ENCODE measurements at places on chromosomes 16 and 17.
A peak's percentile ranks its signal among the peaks of the same experiment; 100 is the strongest.

GRCh38 chr16:52597772-52598483, 51.0 kb upstream of the TOX3 start:
- no peak for DNase-seq

DNA sequence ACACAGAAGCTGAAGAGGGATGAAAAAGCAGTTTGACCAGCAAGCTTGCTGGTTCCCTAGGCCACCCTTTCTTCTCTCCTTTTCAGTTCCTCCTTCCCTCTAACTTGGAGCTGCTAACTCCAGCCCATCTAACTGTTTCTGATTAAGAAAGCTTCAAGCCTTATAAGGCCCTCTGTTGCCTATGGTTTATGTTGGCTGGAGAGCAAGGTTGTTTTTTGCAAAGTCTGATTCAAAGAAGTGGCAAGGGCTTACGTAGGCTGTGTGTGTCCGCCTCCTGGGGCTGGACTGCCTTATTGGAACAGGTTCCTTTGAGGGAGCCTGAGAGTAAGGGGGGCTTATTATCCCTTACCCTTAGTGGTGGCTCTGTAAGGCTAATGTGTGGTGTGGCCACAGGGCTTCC, 7.1 kb downstream of the AKAP1 start:
- DNase-seq = no peak

- peak; percentile 55 for DNase-seq
Measured at GRCh38 chr16:397736-398332, 835 bp downstream of the NME4 start.

GRCh38 chr16:31529108-31529936, 1.6 kb downstream of the AHSP start:
- DNase-seq = no peak

GRCh38 chr16:1206326-1206725, 18.7 kb downstream of the TPSG1 start:
- DNase-seq = no peak

DNA sequence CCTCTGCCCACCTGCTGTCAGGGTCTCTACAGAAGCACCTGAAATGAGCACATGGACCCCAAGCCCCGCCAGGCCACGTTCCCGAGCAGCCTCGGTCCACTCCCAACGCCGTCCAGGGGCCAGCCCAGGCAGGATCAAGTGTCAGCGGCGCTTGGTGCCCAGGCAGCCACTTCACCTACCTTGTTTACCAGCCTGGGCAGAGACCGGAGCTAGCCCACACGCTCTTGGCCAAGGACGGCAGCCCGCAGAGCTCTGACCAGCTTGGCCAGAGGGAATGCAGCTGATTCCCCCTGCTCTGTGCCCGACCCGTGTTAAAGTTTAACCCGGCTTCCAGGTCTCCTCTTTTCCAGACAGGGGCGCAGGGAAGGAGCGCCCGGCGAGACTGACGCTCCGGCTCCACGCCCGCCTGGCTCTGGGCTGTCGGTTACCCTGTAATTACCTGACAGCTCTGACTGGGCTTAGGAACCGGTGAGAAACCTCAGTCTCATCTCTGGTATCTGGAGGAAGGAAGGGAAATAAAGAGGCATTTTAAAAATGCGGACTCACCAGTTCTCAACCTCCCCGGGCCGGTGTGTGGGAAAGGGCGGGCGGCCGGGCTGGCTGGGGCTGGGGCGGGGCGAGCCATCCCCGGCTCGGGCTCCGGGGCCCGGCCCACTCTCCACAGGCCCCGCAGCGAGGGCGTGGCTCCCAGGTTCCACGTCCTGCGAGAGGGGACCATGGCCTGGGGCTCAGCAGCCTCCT, 4.6 kb downstream of the KIFC3 start:
- DNase-seq = no peak

GRCh38 chr17:27529230-27529796, 73.1 kb downstream of the KSR1 start:
- DNase-seq = no peak

DNA sequence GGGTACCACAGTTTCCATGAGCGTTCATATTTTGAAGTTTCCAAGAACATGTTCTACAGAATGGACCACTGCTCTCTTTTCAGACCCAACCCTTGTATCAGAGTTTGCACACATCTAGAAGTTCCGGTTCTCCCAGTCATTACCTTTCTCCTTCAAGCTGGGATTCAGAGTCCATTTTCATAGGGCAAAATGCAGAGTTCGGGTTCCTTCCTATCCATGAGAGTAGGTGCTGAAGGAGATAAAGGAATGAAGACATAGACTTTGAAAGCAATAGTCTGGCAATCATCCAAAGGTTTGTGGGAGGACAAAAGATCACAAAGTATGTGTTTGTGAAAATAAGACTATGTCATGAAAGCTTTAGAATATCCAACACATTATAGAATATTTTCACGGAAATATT, 699.6 kb downstream of the MAF start:
- DNase-seq = no peak

DNA sequence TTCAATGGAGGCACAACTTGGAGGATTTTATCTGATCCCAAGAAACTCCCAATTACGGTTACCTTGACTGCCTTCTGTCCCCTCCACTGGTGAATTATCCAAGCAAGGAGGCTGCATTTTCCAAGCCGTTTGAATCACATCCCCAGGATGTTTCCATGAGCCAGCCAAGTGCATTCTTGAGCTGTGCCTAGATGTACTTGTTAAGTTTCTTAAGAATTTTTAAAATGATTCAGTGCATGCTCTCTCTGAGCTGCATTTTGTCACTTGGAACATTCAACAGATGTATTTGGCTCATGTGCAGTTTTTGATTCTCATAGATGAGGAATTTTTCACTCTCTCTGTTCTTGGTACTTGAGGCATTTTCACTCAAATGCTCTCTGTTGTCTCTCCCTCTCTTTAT, 202.6 kb upstream of the MYOCD start:
- no peak for DNase-seq

DNA sequence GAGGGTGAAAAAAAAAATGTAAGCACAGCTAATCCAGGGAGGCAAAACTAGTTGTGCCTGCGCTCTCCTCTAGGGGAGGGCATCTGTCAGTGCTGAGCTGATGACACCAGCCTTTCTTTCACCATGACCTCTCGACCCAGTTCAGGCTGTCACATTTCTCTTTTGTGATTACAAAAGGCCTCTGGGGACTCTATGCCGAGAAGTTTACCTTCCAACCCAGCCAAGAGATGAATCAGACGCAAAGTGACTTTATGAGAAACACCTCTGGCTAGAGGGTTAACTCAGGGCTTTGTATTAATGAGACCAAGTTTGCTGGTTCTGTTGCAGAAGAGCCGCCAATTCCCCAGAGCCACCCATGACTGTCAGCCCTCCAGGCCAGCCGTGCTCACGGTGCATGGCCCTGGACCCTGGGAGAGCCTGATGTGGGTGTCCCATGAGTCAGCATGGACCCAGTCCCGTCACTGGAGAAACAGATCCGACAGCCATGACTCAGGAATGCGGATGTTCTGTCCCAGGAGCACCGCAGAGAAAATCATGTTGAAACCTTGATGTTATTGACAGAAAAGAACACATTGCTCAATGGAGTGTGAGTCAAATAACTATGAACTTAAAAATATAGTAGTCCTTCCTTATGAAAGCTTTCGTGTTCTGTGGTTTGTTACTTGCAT, 437.2 kb downstream of the HS3ST3B1 start:
- DNase-seq = no peak

DNA sequence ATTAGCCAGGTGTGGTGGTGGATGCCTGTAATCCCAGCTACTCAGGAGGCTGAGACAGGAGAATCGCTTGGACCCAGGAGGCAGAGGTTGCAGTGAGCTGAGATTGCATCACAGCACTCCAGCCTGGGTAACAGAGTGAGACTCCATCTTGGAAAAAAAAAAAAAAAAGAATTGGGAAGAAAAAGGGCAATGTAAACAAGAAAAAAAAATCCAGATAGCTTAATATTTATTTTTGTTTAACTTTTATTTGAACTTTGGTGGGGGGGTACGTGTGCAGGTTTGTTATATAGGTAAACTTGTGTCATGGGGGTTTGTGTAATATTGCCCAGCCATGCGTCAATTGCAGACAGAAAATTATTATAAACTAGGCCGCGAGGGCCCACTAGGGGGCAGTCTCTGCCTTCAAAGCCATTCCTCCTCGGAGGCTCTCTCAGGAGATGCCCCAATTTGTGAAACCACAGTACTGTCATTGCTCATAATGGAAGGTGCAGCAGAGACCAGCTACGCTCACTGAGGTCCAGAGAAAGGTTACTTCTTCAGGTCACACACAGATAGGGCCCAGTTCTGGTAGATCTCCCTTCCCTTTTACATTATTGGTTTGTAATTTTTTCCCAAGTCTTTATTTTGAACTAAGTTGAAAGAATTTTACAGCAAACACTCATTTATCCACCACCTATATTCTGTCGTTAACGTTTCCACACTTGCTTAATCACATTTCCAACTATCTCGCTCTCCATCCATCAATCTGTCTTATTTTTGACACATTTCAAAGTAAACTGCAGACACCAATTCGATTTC, 206.2 kb downstream of the PRKCB start:
- DNase-seq = peak; percentile 90

DNA sequence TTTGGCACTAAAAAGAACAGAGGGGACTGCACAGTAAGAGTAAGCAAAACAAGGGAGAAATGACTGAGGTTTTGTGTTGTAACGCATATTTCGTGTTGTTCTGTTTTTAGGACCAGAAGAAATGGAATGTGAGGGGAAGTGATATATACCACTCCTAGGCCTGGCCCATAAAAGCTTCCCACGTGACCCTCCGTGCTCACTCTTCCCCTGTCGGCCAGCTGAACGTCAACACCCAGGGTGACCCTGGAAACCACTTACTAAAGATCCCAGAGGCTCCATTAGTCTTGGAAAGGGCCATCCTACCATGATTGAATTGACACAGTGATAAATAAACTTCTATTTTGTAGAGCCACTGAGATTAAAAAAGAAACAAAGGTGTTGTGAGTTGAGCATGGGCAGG, 79.8 kb downstream of the HELZ start:
- DNase-seq = no peak

GRCh38 chr17:57405491-57406072, 149.3 kb downstream of the MSI2 start:
- DNase-seq = no peak

DNA sequence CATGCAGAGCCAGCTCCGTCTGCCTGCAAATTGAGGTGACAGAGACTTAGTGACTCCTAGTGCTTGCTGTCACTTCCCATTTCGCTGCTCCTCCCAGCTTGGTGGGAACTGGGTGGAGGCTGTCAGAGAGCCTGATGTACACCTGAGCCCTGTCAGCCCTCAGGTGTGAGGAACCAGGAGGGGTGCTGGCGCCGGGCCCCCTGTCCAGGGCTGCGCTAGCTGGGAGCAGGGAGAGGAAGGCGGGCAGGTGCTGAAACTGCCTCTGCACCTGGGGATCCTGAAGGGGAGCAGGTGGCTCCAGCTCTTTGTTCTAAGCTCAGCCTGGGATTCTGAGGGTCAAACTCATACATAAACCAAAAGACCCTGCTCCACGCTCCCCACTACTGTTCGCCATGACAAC, 10.8 kb upstream of the WSCD1 start:
- DNase-seq = no peak
